ENCODE measurements at places on chromosomes 3 and 15. TPM values are rescaled to one million over a fixed set of nuclear protein-coding genes. Genes with fewer than 3 reads are reported as not detected.

DNA sequence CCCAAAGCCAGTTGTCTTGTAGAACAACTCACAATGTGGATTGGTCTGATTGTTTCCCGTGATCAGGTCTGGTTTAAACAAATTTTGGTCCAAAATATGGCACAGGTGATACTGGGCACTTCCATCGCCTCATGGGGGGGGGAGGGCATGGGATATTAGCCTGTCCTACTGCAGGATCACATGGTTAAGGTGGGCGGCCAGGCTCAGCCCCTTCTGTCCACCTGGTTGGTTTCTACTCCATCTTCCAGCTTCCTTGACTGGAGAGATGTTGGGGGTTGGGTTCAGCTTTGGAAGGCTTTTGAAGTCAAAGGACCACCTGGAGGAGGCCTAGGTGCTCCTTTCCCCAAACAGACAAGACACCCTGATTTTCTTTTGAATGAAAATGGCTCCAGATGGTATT is 7.2 kb downstream of the KLF13 start:
- H3K36me3 ChIP-seq: no peaks in the 10 kb centered on the region
- no peaks in the 10 kb centered on the region for H3K27me3 ChIP-seq
- H3K4me3 ChIP-seq: no peak overlapping the region
- peaks cover 4% of the 10 kb centered on the region for H3K4me1 ChIP-seq
- no peak overlapping the region for H3K27ac ChIP-seq
- no peak for DNase-seq

DNA sequence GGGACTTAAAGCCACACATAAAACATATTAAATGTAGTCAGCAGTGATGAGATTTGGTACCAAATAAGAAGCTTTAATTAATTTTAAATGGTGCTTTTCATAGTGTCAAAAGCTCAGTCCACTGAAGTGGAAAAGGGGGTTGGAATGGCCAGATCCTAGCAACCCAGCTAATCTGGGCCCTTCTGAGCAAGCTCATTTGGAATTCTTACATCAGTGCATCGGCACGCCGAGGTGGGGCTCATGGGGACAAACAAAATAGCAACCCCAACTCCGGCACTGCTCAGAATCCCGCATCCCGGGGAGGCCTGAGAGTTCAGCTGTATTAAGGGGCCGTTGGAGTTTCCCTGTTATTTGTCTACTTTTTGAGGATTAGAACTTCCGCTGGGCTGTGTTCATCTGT is 526.4 kb downstream of the SOX2 start:
- no peaks in the 10 kb centered on the region for H3K27me3 ChIP-seq
- H3K4me3 ChIP-seq: no peak overlapping the region
- H3K27ac ChIP-seq: no peak overlapping the region
- no peak for DNase-seq
- H3K4me1 ChIP-seq: no peaks in the 10 kb centered on the region

GRCh38 chr15:90560229-90560776 is 30.6 kb downstream of the CRTC3 start:
- peaks cover 19% of the 10 kb centered on the region for H3K4me1 ChIP-seq
- no peak overlapping the region for H3K4me3 ChIP-seq
- H3K36me3 ChIP-seq: no peaks in the 10 kb centered on the region
- DNase-seq: peak; percentile 31

Gene CSPG5
- total RNA-seq: 2.9 TPM

GRCh38 chr3:113560831-113561623 is 28.7 kb downstream of the SIDT1 start:
- H3K4me1 ChIP-seq: no peaks in the 10 kb centered on the region
- no peaks in the 10 kb centered on the region for H3K27me3 ChIP-seq
- H3K27ac ChIP-seq: no peak overlapping the region
- DNase-seq: no peak

GRCh38 chr3:29284497-29284896 is 3.6 kb downstream of the RBMS3 start:
- H3K27me3 ChIP-seq: no peaks in the 10 kb centered on the region
- H3K4me1 ChIP-seq: no peaks in the 10 kb centered on the region
- no peak overlapping the region for H3K27ac ChIP-seq
- H3K4me3 ChIP-seq: no peak overlapping the region
- no peaks in the 10 kb centered on the region for H3K36me3 ChIP-seq

Gene CCR2
- not detected for total RNA-seq

- H3K27me3 ChIP-seq: no peaks in the 10 kb centered on the region
- H3K4me1 ChIP-seq: no peaks in the 10 kb centered on the region
- no peak overlapping the region for H3K4me3 ChIP-seq
- H3K36me3 ChIP-seq: no peaks in the 10 kb centered on the region
- H3K27ac ChIP-seq: no peak overlapping the region
Observed at GRCh38 chr3:67419218-67419529, 235.2 kb downstream of the SUCLG2 start.

DNA sequence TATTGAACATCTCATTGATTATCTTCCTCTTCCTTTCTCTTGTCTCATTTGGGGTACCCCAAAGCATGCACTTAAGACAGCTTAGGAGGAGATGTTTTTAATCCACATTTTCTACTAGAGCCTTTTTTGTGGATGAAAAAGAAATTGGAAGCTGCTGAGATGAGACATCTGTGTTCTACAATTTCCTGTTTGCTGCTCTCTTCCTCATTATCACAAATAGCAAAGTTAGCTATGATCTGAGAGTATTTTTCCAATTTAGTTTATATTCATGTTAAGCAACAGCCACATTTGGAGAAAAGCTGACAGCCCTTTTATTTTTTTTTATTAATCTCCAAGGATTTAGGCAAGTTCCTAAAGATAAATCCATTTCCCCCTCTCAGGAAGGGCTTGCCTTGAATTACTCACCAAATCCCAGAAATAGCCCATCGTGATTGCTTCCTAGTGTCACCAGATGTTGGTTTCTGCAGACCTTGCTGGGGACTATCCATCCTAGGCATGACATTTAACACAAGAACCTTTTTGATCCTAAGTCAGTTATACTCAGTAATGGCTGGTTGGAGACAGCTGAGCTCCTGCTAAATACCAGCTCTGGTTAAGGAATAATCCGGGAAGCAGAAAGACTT is 70.8 kb upstream of the FILIP1L start:
- DNase-seq: no peak
- no peaks in the 10 kb centered on the region for H3K4me1 ChIP-seq
- H3K27ac ChIP-seq: no peak overlapping the region
- no peaks in the 10 kb centered on the region for H3K36me3 ChIP-seq
- H3K4me3 ChIP-seq: no peak overlapping the region
- H3K27me3 ChIP-seq: no peaks in the 10 kb centered on the region

- no peaks in the 10 kb centered on the region for H3K27me3 ChIP-seq
- H3K36me3 ChIP-seq: no peaks in the 10 kb centered on the region
- DNase-seq: no peak
- H3K4me1 ChIP-seq: 0 out of 2 replicates have a peak, but pooled peaks cover 5% of the 10 kb centered on the region
- H3K27ac ChIP-seq: no peak overlapping the region
Observed at GRCh38 chr3:15623535-15624440, 22.2 kb downstream of the BTD start.

DNA sequence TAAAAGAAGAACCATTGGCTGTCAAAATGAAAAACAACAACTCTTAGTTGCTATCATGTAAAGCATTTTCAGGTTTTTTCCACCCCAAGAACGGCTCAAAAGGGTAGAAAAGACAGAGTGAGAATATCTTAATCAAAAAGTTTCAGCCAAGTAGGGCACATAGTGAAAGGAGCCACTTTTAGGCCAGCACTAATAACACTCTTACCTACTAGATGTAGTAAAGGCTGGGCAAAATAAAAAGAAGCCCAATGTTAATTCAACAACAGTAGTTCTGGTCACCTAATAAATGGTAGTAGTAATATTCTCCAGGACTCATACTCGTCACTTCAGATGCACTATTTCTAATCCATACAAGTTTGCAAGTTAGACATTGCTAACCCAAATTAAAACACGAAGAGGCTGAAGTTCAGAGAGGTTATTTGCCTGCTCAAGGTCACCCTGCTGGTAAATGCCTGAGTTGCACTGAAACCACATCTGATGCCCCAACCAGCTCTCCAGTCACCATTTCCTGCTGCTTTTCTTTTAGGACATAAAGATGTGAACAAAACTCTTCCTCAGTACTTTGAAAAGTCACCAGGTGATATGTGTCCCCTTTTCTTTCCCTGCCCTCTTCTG is 7.5 kb downstream of the GOLIM4 start:
- peak; percentile 64 for DNase-seq
- peaks cover 3% of the 10 kb centered on the region for H3K36me3 ChIP-seq
- peaks cover 76% of the 10 kb centered on the region for H3K4me1 ChIP-seq
- no peaks in the 10 kb centered on the region for H3K27me3 ChIP-seq
- no peak overlapping the region for H3K4me3 ChIP-seq

- H3K4me3 ChIP-seq: no peak overlapping the region
- no peaks in the 10 kb centered on the region for H3K27me3 ChIP-seq
- no peak for DNase-seq
Observed at GRCh38 chr15:39301589-39301999, 279.3 kb upstream of the THBS1 start.

GRCh38 chr3:153163393-153163724 is 1.3 kb downstream of the RAP2B start:
- no peaks in the 10 kb centered on the region for H3K27me3 ChIP-seq
- peaks cover 34% of the 10 kb centered on the region for H3K36me3 ChIP-seq
- peak overlapping the region; percentile 84 for H3K27ac ChIP-seq
- H3K4me1 ChIP-seq: peaks cover 13% of the 10 kb centered on the region

Gene DNAH1
- total RNA-seq: 1.2 TPM

Gene ALS2CL
- 0.13 TPM for total RNA-seq

DNA sequence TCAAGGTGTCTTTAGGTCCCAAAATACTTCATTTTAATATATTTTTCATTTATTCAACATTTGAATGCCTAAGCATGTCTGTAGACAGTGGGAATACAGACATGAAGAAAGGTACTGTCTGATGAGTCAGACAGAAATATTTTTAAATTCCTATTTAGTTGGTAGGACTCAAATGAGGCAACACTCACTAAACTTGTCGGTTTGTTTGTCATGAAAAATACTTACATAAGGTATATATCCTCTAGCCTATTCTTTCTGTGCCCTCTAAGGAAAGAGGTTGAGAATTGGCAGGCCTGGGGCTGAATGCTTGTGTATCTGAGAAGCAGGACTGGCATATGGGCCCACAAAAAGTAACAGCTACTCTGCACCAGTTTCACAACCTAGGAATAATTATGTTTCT is 423.6 kb upstream of the MDFIC2 start:
- no peaks in the 10 kb centered on the region for H3K27me3 ChIP-seq
- no peak overlapping the region for H3K4me3 ChIP-seq
- no peak for DNase-seq
- H3K36me3 ChIP-seq: no peaks in the 10 kb centered on the region

DNA sequence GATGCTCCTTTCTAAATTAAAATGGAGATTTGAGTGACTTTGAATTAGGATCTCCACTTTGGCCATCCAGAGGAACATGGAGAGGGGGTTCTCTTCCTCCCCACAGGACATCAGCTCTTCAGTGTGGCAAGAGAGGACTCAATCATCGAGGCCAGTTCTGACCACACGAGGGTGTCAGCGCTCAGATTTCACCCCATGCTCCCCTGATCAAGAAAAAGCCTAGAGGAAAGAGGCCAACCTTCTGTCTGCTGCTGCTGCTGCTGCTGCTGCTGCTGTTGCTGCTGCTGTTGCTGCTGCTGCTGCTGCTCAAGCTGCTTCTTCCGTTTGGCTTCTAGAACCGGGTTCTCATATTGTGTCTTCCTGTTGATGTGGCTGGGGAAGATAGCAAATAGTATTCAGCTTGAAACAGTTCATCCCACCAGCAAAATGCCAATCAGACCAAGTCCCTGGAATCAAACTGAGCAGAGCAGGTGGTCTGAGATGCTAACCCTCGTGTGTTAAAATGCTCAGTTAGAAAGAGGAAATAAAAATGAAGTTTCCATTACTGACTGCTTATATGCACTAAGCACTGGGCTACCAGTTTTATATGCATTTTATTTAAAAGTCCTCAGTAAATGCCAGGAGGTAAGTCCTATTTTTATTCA is 599.0 kb downstream of the MAGI1 start:
- H3K27ac ChIP-seq: no peak overlapping the region
- peak; percentile 27 for DNase-seq
- no peaks in the 10 kb centered on the region for H3K27me3 ChIP-seq
- no peaks in the 10 kb centered on the region for H3K4me1 ChIP-seq

GRCh38 chr3:125187599-125187910 is 25.0 kb downstream of the SLC12A8 start:
- peaks cover 3% of the 10 kb centered on the region for H3K4me1 ChIP-seq
- no peak for DNase-seq
- H3K4me3 ChIP-seq: no peak overlapping the region

GRCh38 chr15:59400103-59400813 is 27.6 kb upstream of the MYO1E start:
- H3K4me3 ChIP-seq: no peak overlapping the region
- no peak overlapping the region for H3K27ac ChIP-seq
- H3K36me3 ChIP-seq: no peaks in the 10 kb centered on the region
- H3K4me1 ChIP-seq: no peaks in the 10 kb centered on the region
- H3K27me3 ChIP-seq: peaks cover 36% of the 10 kb centered on the region

DNA sequence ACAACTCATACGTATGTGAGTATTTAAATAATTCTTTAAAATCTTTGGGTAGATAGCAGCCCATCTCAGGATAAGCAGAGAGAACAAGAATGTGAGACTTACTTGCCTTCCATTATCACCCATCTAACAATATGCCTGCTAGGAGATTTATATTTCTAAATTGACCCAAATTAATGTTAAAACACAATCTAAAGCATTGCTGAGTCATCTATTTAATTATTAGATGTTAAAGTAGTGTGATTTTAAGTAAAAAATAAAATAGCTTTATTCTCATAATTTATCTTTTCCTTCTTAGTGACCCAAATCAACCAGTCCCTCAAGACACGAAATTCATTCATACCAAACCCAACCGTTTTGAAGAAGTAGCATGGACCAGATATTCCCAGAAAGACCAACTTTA is 578.9 kb upstream of the NAALADL2 start:
- no peaks in the 10 kb centered on the region for H3K4me1 ChIP-seq
- no peak for DNase-seq
- no peaks in the 10 kb centered on the region for H3K36me3 ChIP-seq
- no peak overlapping the region for H3K4me3 ChIP-seq
- no peak overlapping the region for H3K27ac ChIP-seq
- H3K27me3 ChIP-seq: no peaks in the 10 kb centered on the region

Gene LDHAL6B
- not detected for total RNA-seq

DNA sequence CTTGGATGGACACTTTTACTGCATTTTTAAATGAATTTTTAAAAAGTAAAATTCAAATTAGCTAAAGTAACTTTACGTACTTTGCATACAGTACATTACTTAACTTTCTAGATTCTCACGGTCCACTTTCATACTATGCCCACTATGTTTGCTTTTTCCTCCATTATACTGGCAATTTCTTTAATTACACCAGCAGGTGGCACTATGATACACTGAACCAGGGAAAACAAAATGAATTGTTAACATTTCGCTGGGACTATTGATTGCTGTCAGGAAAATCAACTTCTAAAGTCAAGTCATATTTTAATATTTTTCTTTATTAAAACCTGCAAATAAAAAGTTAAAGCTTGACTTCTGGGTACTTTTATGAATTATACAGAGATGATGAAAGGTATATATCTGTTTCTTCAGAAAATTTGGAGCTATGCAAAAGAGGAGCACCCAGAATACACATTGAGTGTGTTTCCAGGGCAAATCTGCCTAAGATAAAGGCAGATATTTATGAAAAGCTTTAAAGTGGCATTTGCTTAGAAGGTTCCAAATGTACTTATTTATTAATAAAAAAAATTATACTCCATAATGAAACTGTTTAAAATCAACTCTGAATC is 21.8 kb upstream of the POU1F1 start:
- no peaks in the 10 kb centered on the region for H3K4me1 ChIP-seq
- no peak overlapping the region for H3K27ac ChIP-seq
- no peaks in the 10 kb centered on the region for H3K36me3 ChIP-seq
- peak; percentile 29 for DNase-seq
- no peaks in the 10 kb centered on the region for H3K27me3 ChIP-seq
- H3K4me3 ChIP-seq: no peak overlapping the region

Gene ADAMTS17
- total RNA-seq: 0.09 TPM

Gene RPP14
- total RNA-seq: 17.0 TPM

Measured in K562 (cell line).